ENCODE measurements at places on chromosomes 6 and 20.
A peak's percentile ranks its signal among the peaks of the same experiment; 100 is the strongest.

DNA sequence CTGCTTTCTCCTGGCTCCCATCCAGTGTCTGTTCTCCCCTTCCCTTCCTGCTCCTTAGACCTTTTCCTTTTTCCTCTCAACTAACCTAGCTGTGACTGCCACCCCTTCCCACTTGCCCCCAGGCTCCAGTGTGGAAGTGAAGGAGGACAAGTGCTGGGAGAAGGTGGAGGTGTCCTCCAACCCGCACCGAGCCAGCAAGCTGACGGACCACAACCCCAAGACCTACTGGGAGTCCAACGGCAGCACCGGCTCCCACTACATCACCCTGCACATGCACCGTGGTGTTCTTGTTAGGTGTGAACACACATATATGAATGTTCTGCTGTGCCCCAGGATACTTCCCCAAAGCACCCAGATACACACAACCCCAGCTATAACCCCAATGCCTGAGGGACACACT lies 18.5 kb downstream of the CUL9 start:
- no peak for DNase-seq

DNA sequence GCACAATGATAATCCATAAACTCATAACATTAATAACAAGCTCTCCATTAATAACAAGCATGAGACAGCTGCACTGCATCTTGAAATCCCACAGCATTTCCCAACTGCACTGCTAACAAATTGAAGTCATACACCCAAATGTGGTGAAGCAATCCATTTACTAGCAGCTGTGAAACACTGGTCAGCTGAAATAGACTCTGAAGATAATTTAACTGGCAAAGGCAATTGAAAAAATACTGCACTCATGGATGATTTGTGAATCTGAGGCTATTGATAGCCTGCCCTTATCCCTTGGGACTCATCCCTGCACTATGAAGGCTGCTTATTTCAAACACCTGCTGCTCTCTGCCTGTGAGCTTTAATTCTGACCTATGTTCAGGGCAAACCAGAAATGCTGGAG lies 49.1 kb upstream of the PLCB1 start:
- DNase-seq, result peak; percentile 74

GRCh38 chr6:102075539-102075938 lies 682.0 kb downstream of the GRIK2 start:
- no peak for DNase-seq

DNA sequence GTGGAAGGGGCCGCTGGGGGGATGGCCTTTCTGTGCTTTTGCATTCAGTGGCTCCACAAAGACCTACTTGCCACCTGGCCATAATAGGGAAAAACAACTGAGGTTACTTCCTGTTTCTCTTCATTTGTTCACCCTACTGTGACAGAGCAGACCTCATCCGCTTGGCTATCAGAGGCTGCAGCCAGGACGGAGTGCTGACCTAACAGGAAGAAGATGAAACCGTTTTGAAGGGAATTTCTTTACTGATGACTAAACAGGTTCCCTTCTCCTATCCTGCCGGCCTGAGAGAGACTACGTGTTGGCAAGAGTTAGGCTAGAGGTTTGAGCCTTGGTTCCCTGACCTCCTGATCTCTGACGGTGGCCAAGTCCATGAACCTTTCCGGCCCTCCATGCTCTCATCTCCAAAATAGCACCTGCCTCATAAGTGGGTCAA lies 21.3 kb downstream of the PRR18 start:
- peak; percentile 29 for DNase-seq

GRCh38 chr6:73200735-73201134 lies 24.6 kb downstream of the KHDC1L start:
- DNase-seq, result no peak

- no peak for DNase-seq
Measured at GRCh38 chr20:44648068-44648467, 3.4 kb downstream of the ADA start.
